ENCODE measurements at places on chromosomes 2 and 18.
A peak's percentile ranks its signal among the peaks of the same experiment; 100 is the strongest.

- peak; percentile 64 for DNase-seq
Measured at GRCh38 chr2:237714690-237715458, 83.7 kb upstream of the RBM44 start.

- no peak for DNase-seq
Measured at GRCh38 chr2:85898881-85899280, 10.1 kb upstream of the ST3GAL5 start.

DNA sequence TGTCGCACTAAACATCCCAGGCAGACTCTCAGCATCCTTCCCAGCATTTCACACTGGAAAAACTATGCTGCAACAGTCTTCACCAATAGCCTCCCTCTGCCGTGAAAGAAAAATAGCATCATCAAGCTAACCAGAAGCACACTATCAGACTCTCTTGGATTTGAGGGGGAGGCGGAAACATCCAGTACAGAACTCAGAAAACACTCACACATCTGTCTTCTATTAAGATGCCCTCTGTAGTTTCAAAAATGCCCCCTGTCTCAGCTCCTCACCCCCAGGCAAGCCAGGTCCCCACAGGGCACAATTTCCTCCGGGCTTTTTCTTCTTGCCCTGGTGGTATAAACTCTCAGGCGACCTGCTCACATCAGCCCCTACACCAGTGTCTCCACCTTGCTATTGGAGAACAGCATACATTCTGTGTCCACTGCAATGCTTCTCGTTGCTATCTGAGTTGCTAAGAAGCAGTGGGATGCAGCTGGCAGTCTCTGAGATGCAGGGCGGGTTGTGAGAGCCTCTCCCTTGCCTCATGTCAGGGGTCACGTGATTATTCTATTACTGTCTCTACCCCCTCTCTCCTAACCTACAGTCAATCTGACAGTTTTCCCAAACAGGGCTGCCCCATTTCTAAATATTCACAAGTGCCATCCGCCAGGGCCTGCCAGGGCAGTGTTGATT is 189.9 kb downstream of the INO80D start:
- DNase-seq, result no peak

GRCh38 chr2:19580830-19581229 is 222.4 kb upstream of the OSR1 start:
- DNase-seq, result no peak

DNA sequence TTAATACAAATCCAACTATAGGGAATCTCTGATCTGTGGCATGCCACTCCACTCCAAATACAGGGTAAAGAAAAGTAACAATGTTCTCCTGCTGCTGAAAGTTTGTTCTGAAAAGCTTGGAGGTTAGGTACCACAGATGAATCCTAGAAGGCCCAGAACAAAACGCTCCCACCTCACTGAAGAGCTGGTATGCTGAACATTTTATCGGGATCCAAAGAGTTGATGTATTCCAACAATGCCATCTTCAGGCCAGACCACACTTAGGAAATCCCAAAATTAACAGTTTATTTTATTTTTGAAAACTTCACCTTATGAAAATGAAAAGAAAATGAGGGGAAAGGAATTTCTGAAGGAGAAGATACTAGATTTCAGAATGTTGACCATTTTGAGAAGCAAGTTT is 145.1 kb upstream of the CDH19 start:
- no peak for DNase-seq

GRCh38 chr18:49022311-49023161 is 71.8 kb upstream of the SMAD7 start:
- DNase-seq, result peak; percentile 44

DNA sequence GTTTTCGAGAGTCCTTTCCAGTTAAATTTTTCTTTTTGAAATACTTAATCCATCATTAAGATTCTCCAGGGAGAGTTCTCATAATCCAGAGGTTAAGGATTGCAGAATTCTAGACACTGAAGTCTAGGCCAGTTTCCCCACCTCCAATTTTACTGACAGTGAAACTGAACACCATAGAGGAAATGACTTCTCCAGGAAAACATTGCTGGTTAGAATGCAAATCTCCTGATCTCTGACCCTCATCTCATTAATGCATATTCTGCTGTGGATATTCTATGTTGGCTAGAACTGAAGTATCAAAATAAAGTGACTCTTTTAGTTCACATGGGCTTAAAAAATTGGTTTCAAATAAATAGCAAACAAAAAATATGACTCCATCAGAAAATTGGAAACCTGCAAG is 105.8 kb upstream of the UGP2 start:
- no peak for DNase-seq

DNA sequence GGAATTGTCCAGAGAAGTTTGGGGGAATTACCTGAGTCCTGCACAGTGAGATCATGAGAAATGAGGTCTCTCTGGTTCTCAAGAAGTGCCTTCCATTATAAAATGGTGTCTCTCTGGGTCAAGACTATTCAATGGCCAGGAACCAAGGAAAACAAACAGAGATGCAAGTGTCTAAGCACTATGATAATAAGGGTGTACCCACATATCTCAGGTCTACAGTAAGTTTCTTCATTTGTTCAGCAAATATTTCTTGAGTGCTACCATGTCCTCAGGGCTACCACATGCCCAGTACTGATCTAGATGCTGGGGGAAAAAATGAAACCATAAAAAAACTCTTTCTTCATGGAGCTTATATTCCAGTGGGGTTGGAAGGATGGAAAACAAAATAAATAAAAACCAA is 170.0 kb downstream of the ACKR3 start:
- no peak for DNase-seq

GRCh38 chr2:26914659-26915310 is 55.7 kb upstream of the MAPRE3 start:
- peak; percentile 62 for DNase-seq

- DNase-seq, result peak; percentile 65
Measured at GRCh38 chr2:70936165-70936978, 672 bp downstream of the ATP6V1B1 start.

- no peak for DNase-seq
Measured at GRCh38 chr2:111055735-111056134, 65.0 kb upstream of the BCL2L11 start.

- no peak for DNase-seq
Measured at GRCh38 chr2:110852541-110853263, 120.3 kb downstream of the ACOXL start.

- DNase-seq, result no peak
Measured at GRCh38 chr2:160457588-160457987, 36.0 kb downstream of the RBMS1 start.

DNA sequence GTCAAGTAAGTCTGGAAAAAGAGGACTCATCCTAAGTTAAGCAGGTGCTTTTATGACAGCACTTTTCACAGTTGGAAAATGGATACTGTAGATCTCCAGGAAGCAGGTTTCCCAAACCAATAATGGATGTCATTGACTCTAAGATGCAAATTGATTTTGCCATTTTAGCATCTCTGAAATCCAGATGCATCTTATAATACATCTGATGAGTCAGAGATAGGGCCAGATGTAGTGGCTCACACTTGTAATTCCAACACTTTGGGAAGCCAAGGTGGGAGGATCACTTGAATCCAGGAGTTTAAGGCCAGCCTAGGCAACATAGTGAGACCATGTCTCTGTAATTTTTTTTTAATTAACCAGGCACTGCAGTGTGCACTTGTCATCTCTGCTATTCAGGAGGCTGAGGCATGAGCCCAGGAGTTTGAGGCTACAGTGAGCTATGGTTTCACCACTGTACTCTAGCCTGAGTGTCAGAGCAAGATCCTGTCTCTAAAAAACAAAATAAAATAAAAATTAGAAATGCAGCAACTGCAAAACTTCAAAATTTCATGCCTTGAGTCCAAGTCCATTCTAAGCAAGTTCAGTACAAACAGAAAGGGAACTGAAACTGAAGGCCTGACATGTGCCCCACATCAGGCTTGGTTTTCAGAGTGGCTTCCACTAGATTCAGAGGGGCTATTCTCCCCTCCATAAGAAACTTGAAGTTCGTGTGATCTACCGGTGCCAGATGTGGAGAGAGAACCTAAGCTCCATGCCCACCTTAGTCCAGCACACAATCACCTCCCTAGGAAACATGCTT is 267.8 kb upstream of the NCKAP5 start:
- DNase-seq, result peak; percentile 7

- DNase-seq, result no peak
Measured at GRCh38 chr2:12201369-12201768, 454.9 kb downstream of the LPIN1 start.

GRCh38 chr2:40374543-40375240 is 77.2 kb downstream of the SLC8A1 start:
- DNase-seq, result no peak

- no peak for DNase-seq
Measured at GRCh38 chr2:81181845-81182244, 877.3 kb upstream of the LRRTM1 start.

DNA sequence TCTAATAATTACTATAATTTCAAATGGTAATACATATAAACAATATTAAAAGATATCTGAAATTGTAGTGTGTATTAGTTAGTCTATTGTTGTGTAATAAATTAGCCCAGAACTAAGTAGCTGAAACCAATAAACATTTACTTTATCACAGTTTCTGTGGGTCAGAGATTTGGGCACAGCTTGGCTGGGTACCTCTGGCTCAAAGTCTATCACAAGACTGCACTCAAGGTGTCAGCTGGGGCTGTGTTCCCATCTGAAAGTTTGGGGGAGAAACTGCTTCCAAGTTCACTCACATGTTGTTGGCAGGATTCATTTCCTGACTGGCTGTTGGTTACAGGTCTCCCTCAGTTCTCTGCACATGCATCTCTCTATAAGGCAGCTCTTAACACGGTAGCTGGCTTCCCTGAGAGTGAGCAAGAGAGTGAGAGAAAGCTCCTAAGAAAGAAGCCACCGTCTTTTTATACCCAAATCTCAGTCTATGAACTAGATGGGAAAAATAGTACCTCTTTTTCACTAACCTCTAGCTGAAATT is 25.6 kb upstream of the WIPF1 start:
- DNase-seq, result no peak

- DNase-seq, result peak; percentile 21
Measured at GRCh38 chr18:24364177-24364576, 33.4 kb downstream of the OSBPL1A start.

DNA sequence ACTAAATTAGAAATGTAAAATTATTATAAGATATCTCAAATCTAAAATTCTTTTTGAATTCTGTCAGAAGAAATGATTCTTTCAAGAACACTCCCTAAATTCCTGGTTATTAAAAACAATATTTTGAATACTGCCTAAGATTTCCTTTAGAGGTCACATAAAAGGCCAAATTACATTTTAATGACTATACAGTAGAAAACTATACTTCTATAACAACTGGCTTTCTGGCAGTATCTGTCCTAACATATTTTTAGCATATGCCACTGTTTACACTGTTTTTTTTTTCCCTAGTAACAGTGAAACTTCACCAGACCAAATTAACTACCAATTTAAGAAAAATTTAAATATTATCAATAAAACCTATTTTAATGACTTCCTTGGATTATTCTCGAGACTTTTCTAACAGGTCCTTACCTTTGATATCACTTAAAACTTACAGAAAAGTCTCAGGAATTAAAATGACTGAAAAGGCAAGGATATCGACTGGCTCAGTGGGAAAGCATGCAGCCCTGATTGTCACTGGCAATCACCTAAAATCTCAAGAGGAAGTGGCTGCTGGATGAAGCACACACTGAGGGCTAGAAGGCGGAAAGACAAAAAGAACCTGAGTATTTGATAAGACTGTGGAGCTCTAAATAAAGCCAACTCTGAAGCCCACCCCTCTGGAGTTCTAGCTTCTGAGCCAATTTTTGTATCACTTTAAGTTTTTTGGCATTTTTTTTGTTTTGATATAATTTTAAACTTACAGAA is 59.6 kb downstream of the SPIRE1 start:
- DNase-seq, result no peak

GRCh38 chr2:174959787-174960186 is 45.4 kb downstream of the CHN1 start:
- no peak for DNase-seq

GRCh38 chr18:3995476-3996102 is 459.5 kb downstream of the DLGAP1 start:
- no peak for DNase-seq

GRCh38 chr2:100193291-100193710 is 50.9 kb upstream of the AFF3 start:
- DNase-seq, result no peak

GRCh38 chr2:106745468-106745867 is 140.5 kb downstream of the ST6GAL2 start:
- DNase-seq, result no peak

DNA sequence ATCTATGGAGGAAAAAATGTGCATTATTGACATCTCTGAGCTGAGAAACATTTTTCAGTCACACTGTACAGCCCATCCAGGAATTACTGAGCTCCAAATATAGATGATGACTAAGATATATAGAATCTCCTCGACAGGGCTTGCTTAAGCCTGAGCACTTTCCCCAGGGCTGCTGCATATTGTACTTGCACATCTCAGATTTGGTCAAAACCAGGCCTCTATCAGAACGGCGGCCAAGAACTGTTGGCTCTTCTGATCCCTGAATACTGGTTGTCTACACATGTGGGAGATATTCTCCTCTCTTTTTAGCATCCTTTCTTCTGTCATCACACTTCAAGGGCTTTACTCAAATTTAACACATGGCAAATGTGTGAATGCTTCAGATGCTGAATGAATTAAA is 201.5 kb upstream of the SLC35G4 start:
- DNase-seq, result no peak

DNA sequence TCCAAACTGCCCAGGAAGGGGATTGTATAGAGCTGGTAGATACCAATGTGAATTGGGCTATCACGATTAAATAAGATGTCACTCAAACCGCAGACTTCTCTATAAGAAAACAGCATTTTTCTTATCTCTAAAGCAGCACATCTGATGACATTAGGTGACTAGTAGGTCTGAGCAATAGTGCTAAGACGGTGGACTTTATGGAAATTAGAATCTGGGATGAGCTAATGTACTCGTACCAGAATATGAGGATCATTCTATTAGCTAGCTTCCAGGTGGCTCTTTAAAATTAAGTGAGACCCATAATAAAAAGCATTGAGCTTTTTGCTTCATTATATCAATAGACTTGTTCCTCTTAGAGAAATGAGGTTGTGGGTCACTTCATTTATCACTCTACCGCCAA is 130.0 kb upstream of the MC4R start:
- DNase-seq, result no peak

GRCh38 chr18:35099911-35100310 is 58.7 kb downstream of the MAPRE2 start:
- DNase-seq, result no peak

DNA sequence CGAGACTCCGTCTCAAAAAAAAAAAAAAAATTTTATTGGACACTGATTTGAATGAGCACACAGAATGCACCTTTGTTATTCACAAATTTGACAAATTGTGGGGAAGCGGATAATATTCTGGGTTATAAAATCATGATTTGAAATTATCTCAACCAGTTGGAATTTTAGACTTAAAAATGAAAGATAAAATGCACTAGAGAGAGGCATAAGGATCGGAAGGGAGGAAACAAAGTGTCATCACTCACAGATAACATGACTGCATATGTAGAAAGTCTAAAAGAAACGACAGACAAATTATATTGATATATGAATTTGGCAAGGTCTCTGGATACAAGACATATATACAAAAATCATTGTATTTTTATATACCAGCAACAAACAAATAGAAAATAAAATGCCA is 70.6 kb downstream of the CD28 start:
- no peak for DNase-seq
